Renal pelvis (tissue), 12 donors: ENCODE measurements at places on chromosomes 13 and 19. TPM values are rescaled to one million over a fixed set of nuclear protein-coding genes. Genes with fewer than 3 reads are reported as not detected.

- DNase-seq = peak; percentile 68
Measured at GRCh38 chr19:38975214-38975860, at the start of gene FBXO17. Gene FBXO17 (minus strand): TSS chr19:38975742. CDS start chr19:38950319, 25,423 bp downstream.

- DNase-seq = no peak
Measured at GRCh38 chr19:16420336-16420676, 51.5 kb downstream of the EPS15L1 start.

- peak; percentile 54 for DNase-seq
Measured at GRCh38 chr19:53037101-53038097, 7.1 kb upstream of the ERVV-2 start.

DNA sequence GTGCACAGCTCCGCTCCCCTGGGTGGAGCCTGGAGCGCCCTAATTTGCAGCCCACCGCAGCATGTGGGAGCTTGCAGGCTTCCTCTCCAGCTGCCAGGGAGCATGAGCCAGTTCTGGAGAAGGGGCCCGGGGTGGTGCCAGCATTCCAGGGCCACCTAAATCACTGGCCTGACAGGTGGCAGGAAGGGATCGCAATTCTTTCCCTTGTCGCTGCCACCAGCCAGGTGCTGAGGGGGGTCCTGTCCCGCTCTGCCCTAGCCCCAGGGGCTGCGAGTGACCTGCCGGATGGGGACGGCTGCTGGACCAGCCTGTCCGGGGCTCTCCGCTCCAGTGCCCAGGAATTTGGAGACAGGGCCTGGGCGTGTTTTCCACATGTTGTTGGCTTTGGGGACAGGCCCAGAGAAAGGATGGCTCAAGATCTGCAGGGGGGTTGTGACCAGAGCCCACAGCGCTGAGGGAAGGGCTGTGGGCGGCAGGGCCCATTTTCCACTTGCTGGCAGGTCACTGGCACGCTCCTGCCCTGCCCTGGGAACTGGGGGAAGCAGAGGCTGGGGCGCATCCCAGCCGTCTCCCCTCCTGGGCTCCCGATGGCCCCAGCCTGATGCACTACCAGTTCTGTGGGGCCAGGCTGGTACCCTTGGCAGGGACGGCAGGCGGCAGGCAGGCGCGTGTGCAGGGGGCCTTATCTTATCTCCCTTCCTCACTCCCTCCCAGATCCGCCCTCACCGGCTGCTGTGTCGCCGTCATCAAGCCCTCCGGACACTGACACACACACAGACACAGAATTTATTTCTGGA, 9.5 kb downstream of the NDUFA11 start:
- no peak for DNase-seq

GRCh38 chr19:28019371-28019770, 1193.6 kb downstream of the UQCRFS1 start:
- DNase-seq = no peak

- peak; percentile 80 for DNase-seq
Measured at GRCh38 chr19:19120308-19121231, 17.7 kb downstream of the TMEM161A start.

The DIAPH3 gene
- polyA plus RNA-seq = 11.6 TPM

The UCHL3 gene
- polyA plus RNA-seq = 29.0 TPM

The ZNF880 gene
- polyA plus RNA-seq = 30.0 TPM

The ATP4A gene
- polyA plus RNA-seq = not detected

The GARIN5A gene
- 7.9 TPM for polyA plus RNA-seq
